Right lung (tissue), 10 donors: ENCODE measurements at places on chromosomes 3 and 15. TPM values are rescaled to one million over a fixed set of nuclear protein-coding genes. Genes with fewer than 3 reads are reported as not detected.

LMAN1L gene
- polyA plus RNA-seq = not detected

GRCh38 chr3:155282385-155283091 lies 10.9 kb downstream of the STRIT1 start:
- no peak for DNase-seq

GRCh38 chr3:193590088-193590856 lies 2.7 kb upstream of the OPA1 start:
- no peak for DNase-seq

DNA sequence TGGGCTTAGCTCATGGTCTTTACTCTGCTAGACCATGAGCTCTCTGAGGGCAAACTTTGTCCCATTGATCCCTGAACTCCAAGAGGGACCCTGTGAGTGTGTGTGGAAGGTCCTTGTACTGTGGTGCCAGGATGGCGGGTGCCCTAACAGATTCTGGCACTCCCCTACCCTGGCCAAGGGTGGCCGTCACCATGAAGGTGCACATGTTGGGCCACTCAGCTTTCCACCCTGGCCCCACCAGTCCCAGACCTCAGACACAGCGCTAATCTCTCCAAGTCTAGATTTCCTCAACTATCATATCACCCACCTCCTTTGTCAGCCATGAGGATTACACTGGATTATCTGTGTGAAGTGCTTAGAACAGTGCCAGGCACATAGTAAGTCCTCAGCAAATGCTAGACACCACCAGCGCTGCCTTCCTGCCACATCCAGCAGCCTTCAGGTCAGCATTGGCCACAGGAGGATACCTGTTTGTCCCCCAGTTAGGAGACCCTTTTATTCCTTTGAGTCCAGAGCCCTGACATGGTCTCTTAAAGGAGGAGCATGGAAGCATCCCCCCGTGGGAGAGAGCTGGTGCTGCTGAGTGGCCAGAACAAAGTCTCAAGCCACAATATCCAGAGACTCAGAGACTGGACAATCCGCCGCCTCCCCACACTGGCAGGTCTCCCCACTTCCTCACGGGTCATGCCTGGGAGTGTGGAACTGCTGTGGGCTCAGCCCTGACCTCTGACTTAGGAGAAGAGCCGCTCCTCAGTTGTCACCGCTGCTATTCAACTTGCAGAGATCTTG lies 44.5 kb upstream of the SLCO2A1 start:
- no peak for DNase-seq

DNA sequence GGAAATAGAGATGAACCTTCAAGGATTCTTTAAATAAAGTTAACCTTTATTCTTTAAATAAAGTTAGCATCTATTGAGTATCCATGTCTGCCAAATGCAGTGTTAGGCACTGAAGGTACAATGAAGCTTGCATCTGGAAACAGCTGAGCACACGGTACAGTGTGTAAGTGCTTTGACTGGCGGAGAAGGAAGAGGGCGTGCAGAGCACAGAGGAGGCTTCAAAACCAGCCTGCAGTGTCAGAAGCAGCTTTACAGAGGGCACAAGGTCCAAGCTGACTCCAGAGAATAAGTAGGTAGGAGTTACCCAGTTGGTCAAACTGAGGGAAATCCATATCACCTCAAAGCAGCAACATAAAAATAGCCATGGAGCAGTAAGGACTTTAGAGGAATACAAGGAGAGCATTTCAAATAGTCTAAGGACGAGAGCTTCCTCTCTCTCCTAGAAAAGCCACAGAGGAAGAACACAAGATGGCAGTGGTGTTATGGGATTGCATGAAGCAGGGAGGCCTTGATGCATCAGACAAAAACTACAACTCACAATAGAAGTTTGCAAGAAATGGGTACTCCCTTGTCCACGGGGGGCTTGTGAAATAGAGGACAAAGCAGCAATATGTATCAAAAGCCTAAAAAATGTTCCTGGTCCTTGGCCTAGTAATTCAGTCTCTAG lies 60.3 kb upstream of the PPP2R3A start:
- DNase-seq = no peak
